ENCODE measurements at places on chromosomes 4 and X.

- no peak for DNase-seq
Measured at GRCh38 chrX:51281758-51282318, 50.8 kb upstream of the NUDT10 start.

- DNase-seq: peak; percentile 8
Measured at GRCh38 chrX:148530464-148531077, 30.2 kb downstream of the AFF2 start.

GRCh38 chr4:85393201-85393600, 81.7 kb upstream of the ARHGAP24 start:
- DNase-seq: no peak

DNA sequence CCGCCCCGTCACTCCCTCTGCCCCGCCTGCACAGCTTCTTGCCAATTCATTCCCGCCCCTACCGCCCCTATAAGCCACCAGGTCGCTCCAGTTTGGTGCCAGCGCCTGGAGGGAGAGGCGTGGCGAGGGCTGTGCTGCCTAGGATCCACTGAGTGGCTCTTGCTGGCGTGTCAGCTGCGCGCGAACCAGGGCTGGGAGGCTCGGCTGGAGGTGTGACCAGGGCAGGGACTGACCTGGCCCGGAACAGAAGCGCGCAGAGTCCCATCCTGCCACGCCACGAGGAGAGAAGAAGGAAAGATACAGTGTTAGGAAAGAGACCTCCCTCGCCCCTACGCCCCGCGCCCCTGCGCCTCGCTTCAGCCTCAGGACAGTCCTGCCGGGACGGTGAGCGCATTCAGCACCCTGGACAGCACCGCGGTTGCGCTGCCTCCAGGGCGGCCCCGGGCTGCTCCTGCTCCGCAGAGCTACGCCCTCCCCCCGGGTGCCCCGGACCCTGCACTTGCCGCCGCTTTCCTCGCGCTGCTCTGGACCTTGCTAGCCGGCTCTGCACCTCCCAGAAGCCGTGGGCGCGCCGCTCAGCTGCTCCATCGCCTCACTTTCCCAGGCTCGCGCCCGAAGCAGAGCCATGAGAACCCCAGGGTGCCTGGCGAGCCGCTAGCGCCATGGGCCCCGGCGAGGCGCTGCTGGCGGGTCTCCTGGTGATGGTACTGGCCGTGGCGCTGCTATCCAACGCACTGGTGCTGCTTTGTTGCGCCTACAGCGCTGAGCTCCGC, at the start of gene GPR78:
Gene GPR78, plus strand, starts transcription at position 72 of the 773 bp plus-strand sequence. Its CDS starts 591 bp downstream, at position 663.
- DNase-seq: no peak

DNA sequence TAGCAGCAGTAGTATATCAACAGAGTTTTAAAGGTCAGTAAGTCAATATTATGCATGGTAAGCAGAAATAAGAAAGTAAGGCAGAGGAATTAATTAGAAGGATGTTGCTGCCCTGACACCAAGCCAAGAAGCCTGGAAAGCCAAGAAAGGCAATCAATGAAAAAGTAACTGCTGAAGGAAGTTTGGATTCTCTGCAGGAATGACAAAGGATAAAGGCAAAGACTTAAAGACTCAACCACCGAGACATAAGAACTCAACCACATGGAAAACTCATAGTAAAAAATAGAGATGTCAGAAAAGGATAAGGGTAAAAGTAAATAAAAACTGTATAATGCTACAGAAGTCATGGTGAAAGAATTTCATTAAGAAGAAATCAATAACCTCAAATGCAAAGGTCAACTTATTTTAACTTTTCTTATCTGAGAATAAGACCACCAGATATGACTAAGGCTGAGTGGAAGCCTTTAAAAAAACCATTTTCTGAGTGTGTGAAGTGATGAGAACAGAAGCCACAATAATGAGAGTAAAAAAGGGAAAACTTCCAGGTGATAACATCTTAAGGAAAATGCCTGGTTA, 55.2 kb downstream of the NEK1 start:
- no peak for DNase-seq

- peak; percentile 76 for DNase-seq
Measured at GRCh38 chr4:1177274-1178141, 5.1 kb upstream of the SPON2 start.

DNA sequence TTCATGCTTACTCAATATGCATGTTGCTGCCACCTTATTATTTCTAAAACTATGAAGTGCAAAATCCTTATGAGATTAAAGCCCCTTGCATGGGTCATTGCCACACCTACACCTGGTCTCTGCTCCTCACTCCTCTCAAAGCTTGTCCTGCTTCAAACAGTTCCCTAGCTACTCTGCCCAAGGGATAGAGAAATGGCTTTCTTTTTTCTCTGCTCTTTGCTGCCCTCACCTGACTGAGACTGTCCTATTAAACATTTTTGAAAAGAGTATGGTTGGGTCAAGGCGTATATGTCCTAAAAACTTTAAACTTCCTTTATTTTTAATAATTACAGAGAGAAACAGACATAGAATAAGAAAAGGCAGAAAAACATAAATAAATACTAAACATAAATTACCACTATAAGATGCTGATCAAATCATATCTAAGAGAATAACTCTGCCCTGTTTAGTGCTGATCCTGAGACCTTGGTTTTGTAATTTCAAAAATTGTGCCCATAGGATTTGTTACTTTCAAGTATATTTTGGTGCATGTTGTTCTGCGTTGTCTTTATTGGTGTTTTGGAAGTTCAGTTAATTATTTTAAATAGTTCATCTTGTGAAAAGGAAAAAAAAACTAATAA, 704.9 kb upstream of the PABPC4L start:
- DNase-seq: no peak

DNA sequence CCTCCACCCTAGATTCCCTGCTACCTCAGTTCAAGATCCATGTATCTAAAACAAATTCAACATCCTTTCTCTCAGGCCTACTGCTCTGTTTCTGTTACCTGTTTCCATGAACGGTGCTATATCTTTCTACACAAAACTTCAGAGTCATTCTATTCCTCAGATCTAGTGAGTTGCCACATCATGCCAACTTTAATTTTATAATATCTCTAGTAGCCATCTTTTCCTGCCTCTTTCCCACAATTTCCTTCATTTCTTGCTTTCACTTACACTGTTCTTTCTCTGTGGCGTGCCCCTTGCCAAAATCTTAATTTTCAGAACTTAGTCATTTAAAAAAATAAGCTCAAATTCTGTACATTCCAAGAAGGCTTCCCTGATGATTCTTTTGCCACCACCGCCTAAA, 15.2 kb downstream of the GUCY1A1 start:
- DNase-seq: no peak

GRCh38 chr4:6259886-6260285, 9.8 kb upstream of the WFS1 start:
- DNase-seq: no peak

GRCh38 chrX:93538575-93538974, 134.8 kb downstream of the NAP1L3 start:
- DNase-seq: no peak

- DNase-seq: no peak
Measured at GRCh38 chr4:150224896-150225591, 146.8 kb downstream of the DCLK2 start.

- DNase-seq: no peak
Measured at GRCh38 chr4:168815379-168816345, 194.4 kb downstream of the CBR4 start.

- no peak for DNase-seq
Measured at GRCh38 chr4:76726631-76727030, 171.3 kb downstream of the SOWAHB start.

- DNase-seq: peak; percentile 10
Measured at GRCh38 chr4:168942985-168943384, 67.1 kb downstream of the CBR4 start.

DNA sequence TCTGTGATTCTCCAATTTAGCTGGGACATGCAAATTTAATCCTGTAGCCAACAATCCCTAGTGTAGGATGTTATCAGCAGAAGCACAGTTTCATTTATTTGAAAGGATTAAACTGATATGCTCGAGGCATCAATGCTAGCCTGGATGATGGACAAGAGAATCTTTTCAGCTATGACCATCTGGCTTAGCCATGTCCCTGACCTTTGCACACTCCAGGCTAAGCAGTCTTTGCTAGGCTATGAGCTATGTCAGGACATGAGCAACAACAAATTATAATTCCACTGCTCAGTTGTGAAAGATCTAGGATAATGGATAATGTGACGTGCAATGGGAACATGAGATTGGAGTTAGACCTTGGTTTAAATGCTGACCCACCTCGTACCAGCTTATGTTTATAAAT, 32.0 kb downstream of the NPY1R start:
- DNase-seq: no peak

GRCh38 chr4:71243091-71243833, 95.6 kb upstream of the SLC4A4 start:
- DNase-seq: no peak

- no peak for DNase-seq
Measured at GRCh38 chr4:155607481-155607880, 59.2 kb upstream of the GUCY1A1 start.

- no peak for DNase-seq
Measured at GRCh38 chr4:140943486-140944198, 187.5 kb upstream of the TBC1D9 start.

GRCh38 chrX:48741834-48742233, 19.7 kb upstream of the GLOD5 start:
- DNase-seq: no peak

DNA sequence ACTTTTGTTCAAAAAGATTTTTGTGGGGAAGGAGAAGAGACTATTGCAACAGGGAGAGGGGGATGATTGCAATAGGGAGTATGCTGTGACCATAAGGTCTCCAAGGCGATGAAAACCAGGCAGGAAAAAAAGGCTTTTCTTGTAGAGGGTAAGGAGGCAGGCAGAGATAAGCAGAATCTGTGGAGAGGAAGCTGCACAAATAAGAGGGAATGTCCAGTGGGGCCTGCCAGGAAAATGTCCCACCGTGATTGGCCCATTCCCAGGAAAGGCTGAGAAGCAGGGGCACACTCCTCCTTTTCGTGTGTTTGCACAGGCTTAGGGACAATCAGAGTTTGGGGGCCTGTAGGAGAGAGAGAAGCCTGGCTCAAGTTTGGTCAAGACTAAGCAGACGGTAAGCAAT, 29.1 kb downstream of the SPACA5 start:
- no peak for DNase-seq

- DNase-seq: no peak
Measured at GRCh38 chrX:19443869-19444526, 71.3 kb downstream of the MAP3K15 start.

- no peak for DNase-seq
Measured at GRCh38 chr4:24924309-24924781, 11.5 kb upstream of the CCDC149 start.

DNA sequence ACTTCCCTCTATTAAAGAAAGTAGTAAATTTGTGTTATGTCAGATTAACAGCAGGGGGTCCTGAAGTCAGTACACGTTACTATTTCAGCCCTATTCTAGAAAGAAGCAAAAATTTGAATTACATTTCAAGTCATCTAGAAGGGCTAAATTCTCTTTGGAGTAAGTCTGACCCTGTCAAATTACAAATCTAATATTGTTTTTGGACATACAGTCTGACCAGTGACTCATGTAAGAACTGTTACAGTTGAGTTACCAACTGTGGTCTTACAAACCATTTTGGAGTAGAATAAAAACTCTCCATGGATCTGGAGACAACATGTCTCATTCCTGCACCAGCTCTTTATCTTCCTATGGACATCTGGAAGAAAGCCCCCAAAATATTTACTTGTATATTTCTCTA, 36.0 kb upstream of the GYPA start:
- no peak for DNase-seq

DNA sequence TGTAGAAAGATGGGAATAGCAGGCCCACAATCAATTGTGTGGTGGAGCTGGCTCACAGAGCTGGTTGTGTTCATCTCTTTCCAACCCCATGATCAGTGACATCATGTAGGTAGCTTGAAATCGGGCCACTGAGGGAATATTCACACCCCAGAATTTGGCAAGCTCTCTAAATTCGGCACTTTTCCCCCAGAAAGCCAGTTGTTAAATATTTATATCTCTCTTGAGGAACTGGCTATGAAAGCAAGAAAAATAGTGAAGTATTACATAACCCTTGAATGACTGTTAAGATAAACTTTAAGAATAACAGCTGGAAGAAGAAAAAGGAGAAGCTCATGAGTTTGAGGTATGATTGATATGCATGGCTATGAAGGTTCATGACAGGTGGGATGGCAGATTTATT, 38.9 kb downstream of the GPRIN3 start:
- DNase-seq: no peak

GRCh38 chr4:184016759-184017668, 111.9 kb downstream of the STOX2 start:
- DNase-seq: no peak

DNA sequence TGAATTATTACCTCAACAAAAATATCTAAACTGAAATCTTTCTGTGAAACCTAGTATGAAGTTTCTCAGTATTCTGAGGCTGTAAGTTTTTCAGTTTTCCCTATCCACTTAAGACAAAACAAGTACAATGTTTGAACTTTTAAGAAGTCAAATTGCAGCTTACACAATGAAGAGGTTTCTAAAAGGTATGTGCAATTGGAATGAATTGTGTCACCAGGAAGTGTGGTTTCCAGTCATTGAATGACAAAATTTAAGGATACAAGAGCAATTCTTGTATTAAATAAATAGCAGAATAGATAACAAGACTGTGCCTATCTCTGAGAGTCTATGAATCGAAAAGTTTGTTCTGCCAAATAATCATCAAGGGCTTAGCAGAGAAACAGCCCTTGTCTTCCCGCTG, 207.3 kb downstream of the ANKRD50 start:
- DNase-seq: no peak

DNA sequence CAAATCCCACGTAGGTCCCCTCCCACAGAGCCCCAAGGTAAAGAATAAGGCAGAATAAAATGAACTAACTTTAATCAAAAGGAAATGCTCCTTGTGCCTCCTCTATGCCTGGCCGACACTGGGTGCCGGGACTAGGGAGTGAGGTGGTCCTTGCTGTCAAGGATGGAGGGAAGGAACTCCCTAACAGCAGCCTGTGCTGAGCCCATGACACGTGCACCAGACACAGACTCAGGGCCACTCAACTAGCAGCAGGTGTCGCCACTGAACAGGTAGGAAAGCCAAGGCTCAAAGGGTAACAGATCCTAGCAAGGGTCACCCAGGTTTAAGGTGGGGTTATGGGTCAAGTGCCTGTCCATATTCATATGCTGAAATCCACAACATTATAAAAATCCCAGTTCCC, 29.2 kb downstream of the MSX1 start:
- DNase-seq: no peak

DNA sequence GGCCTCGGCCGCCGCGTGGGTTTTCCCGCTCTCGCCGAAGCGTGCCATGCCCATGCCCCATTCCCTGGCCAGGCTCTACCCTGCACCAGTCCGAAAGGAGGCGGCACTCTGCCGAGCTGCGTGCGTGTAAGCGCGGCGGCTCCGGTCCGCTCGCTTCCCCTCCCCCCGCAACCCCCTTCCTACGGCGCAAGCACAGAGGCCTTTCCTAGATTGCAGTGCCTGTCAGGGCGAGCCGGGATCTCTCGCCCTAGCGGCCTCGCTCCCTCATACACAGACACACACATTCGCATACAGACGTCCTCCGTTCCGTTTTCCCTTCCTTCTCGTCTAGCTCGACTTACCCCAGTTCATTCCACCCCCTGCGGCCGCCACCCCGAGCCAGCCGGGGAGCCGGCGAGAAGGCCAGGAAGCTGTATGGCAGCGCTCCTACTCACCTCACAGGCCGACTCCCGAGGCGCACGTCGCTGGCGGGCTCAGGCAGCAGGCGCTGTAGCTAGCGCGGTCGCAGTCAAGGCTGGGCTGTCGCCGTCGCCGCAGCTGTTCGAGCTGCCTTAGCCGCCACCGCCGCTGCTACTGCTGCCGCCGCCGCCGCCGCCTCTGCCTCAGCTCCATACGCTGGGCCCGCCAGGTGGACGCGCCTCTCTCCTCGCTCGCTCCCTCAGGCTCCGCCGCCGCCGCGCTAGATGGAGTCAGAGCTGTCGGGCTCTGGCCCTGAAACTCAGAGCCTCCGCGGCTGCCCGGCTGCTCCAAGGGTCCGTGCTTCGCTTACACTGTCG, 615 bp downstream of the NEXMIF start:
- DNase-seq: no peak

All from CD4-positive, alpha-beta T cell treated with Interleukin-4 for 4 hours (primary cell).